Activated CD8-positive, alpha-beta memory T cell treated with anti-CD3 and anti-CD28 coated beads, Interleukin-2, amount 50 U/mL, for 48 hours (primary cell): ENCODE measurements at places on chromosomes 7 and 10.

GRCh38 chr10:95531058-95531809 is 29.9 kb downstream of the SORBS1 start:
- DNase-seq = no peak

GRCh38 chr7:96321658-96322372 is at the start of gene SLC25A13:
SLC25A13 (minus strand) TSS chr7:96322098; CDS start chr7:96321956, 142 bp downstream.
- DNase-seq = peak; percentile 83

DNA sequence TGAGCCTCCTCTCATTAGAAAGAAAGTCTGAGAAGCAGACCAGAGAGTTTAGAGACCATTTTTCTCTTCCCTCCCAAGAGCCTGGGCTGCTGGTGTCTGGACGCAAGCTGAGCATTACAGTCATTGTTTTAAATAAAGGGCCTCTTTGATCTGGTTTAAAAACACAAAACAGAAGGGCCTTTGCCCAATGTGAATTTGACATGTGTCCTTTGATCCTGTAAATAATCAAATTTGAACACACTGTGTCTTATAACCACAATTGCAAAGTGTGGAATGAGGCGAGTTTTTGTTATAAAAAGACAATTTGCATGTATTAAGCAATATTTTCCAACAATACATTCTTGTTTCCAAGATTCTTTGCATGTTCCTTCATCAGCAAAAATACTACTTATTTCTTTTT is 158.5 kb downstream of the C7orf25 start:
- no peak for DNase-seq

DNA sequence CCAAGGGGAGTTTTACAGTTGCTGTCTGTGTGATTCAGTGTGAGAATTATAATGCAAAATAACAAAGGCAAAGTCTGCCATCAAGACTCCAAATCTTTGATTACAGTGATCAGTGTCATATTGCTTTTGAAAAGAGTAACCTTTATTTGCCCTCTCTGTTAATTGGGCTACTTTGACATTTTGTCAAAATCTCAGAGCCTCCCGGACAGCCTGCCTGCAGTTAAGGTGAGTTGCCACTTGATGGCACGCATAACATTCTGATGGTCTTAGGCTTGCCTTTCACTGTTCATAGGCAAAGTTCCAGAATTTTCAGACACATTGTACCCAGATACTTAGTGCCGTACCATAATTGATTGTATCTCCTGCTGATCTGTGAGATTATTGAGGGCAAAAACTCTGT is 253.5 kb downstream of the ABCA13 start:
- no peak for DNase-seq

GRCh38 chr7:31079824-31080511 is 27.9 kb downstream of the ADCYAP1R1 start:
- DNase-seq = no peak

GRCh38 chr10:78437998-78438906 is 404.6 kb downstream of the RPS24 start:
- DNase-seq = no peak

- DNase-seq = no peak
Measured at GRCh38 chr10:47127188-47127785, 172.7 kb upstream of the GDF10 start.

GRCh38 chr10:113319479-113319878 is 233.4 kb upstream of the HABP2 start:
- DNase-seq = no peak

DNA sequence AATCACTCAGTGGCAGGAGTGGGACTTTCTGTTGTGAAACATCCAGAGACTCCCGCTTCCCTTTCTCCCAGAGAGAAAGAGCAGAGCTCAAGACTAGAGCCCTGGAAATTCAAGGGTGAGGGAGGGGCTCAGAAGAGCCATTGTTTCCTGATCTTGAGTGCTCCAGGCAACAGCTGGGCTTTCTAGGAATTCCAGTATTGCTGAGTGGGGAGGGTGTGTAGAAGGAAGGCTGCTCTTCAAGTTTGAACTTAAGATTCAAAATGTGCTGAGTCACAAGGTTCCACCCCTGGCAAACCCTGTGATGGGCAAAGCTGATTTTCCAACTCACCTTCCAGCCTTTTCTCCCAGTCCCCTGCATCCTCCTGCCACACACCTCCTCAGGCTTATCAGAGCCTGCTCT is 42.3 kb upstream of the MSRB2 start:
- DNase-seq = no peak

DNA sequence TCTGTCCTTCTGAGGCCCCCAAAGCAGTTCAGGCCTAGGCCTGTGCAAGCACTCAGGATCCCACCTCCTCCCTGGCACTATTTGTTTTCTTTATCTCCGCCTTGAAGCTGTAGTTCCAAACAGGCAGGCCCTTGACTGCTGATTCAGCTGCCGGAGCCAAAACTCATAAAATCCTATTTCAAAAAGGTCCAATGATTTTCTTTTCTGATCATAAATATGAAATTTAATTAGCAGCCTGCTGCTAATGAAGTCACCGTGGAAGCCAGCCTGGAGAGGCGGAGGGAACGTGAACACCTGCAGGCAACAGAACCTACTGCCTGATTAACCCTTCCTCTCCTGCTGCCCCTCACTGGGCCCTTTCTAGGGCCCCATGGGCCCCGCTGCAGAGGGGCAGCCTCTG is 60.1 kb downstream of the CARD11 start:
- no peak for DNase-seq

- no peak for DNase-seq
Measured at GRCh38 chr7:106070567-106071254, 41.4 kb downstream of the SYPL1 start.

- DNase-seq = no peak
Measured at GRCh38 chr10:93079663-93080349, 6.1 kb downstream of the CYP26A1 start.

DNA sequence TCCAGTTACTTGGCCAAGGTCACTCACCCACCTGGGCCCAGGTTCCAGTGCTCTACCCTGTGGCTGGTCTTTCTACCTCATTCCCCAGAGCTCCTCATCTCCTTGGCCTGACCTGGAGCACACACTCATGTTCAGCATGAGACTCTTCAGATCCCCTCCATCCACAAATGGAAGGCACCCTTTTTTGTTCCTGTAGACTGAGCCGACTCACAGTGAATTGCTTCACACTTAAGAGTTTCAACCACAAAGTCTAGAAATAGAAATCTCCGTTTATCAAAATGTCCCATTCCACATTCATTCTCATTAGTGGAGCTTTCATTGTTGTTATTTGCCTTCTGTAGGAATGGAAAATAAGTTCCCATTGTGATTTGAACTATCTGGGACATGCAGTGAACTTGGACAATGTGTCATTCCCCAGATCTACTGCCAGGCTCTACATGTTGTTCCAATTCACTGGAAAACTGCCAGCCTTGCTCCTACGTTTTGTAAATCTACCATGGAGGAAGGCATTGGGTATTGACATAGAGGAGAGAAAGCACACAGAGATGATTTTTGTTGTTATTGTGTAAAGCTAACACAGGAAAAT is 125.3 kb upstream of the CELF2 start:
- no peak for DNase-seq

- no peak for DNase-seq
Measured at GRCh38 chr10:23439452-23439960, 631 bp downstream of the OTUD1 start.

GRCh38 chr10:121774813-121775212 is 153.0 kb downstream of the ATE1 start:
- no peak for DNase-seq

- DNase-seq = no peak
Measured at GRCh38 chr10:105964009-105964408, 1200.5 kb downstream of the SORCS1 start.

DNA sequence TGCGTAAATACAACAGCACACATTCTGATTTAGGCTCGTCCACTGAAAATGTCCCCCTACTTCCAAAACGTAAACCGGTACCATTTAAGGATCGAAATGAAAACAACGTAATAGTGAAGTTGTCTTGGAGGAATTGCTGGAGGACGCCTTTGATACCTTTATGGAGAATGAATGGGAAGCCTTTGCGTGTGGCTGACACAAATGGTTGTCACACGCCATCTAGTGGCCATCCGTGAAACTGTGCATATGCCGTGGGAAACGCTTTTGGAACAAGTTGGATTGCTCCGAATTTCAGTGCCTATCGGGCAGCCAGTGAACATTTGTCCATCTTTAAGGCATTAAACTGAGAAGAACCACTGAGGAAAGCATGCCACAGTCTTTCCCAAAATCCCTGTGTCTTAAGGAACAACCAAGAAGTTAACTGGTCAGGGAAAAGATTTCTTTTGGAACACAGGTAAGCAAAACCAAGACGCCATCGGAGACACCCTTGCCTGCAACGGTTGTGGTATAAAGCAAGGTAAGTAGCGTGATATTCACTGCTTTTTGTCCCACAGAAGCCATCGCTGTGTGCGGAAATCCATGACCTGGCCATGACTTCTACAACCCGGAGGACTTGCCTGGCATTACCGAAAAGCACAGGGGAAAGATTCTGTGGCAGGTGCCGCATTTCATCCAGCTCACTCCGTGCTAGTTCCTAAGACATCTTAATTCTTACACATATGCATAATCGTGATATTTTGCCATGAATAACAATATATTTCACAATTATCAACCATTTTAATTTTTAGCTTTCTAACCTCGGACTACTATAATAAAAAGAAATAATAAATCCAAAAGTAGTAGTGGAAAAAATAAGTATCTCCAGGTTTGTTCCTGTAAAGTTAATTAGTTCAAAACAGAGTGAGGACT is 100.6 kb downstream of the FAM204A start:
- peak; percentile 86 for DNase-seq

DNA sequence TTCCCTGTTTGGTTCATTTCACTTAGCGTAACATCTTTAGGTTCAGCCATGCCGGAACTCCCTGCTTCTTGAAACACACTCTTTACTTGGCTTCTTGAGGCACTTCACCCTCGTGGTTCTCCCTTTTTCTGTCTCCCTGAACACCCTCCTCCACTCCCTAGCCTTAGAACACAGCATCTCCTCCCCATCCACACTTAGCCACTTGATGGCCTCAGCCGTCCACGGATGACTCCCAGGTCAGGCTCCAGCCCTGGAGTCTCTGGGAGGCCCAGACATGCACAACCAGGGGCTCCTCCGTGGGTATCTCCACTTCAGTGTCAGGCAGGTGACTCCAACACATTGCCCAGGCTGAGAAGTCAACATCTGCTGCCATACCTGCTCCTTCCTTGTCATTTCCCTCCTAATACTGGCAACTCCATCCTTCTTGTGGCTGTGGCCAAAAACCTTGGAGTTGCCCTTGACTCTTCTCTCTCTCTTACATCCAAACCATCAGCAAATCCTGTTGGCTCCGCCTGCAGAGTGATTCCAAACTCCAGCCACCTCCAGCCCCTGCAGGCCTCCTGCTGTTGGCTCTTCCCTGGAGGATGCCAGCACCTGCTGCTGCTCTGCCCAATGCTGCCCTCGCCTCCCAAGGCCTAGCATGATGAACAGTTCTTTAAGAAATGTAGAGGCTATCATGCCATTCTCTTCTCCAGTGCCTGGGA is 8.4 kb upstream of the INMT start:
- no peak for DNase-seq

- DNase-seq = no peak
Measured at GRCh38 chr10:24897326-24897926, 55.0 kb downstream of the PRTFDC1 start.

GRCh38 chr7:138345567-138345966 is 114.5 kb upstream of the TRIM24 start:
- no peak for DNase-seq

DNA sequence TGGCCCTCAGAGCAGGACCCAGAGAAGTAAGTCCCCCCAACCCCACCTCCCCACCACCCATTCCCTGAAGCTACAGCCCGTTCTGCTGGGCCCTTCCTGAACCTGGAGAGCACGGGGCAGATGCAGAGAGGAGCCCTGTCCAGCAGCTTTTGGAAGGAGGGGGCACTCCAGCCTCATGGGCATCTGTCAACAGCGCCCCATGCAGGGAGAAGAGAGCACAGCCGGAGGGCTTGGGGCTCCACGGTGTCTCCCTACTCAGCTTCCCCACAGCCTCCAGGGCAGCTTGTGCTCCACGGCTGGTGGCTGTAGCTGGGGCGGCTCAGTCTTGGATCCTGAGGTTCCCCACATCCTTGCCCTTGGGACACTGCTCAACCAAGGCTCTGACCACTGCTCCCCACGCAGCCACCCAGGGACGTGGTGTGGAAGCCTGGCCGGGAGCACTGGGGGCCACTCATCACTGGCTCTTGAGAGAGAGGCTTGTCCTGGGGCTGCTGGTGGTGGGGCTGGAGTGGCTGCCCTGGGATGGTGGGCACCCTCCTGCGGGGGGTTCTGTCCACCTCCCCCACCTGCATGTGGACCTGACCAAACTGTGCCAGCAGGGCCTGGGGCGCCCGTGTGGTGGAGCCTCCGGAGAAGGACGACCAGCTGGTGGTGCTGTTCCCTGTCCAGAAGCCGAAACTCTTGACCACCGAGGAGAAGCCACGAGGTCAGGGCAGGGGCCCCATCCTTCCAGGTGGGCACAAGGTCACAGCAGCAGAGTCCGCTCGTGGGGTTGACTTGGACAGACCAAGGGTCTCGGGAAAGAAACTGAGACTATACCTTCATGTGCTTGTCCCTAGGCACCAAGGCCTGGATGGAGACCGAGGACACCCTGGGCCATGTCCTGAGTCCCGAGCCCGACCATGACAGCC is 4.5 kb downstream of the PRAP1 start:
- DNase-seq = no peak

- DNase-seq = no peak
Measured at GRCh38 chr10:90665905-90666662, 191.8 kb downstream of the HTR7 start.

GRCh38 chr7:76220185-76221057 is 18.7 kb downstream of the SRRM3 start:
- DNase-seq = no peak

GRCh38 chr7:47190462-47190861 is 391.4 kb downstream of the TNS3 start:
- no peak for DNase-seq

DNA sequence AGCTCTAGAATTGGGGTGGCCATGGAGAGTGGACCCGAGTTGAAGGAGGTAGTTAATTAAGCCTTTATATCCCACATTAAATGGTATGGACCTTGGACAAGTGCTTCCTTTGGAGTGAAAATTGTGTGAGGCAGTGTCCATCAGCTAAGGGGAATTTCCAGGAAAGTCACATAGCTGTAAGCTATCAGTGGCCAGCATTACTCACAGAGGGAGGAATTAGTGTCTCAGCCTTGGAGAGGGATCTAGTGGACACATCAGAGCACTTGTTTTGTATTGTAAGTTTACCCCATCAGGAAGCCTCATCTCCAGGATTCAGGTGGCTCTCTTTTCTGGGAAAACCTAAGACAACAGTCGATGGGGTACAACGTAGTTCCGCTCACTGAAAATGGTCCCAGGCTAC is 416.7 kb downstream of the TFEC start:
- no peak for DNase-seq

- DNase-seq = no peak
Measured at GRCh38 chr7:19872094-19872493, 98.7 kb upstream of the TMEM196 start.

- peak; percentile 49 for DNase-seq
Measured at GRCh38 chr7:158816995-158817394, 12.3 kb downstream of the ESYT2 start.

DNA sequence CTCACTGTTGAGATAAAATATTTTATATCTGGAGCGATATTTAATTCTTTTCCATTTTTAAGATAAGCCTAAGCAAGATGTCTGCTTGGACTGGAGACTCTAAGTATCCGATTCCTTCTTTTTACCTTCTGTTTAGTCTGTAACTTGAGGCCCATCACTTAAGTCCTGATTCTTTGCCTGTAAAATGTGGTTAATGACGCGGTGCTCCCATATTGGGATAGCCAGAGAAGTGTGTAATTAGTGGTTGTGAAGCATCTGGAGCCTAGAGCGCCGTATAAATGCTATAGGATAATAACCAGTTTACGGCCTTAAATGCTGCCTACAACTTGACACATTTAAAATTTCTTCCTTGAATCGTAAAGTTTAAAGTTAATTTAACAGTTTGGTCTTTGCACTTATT is 132.9 kb downstream of the CHN2 start:
- no peak for DNase-seq

GRCh38 chr7:110881721-110882120 is 209.2 kb upstream of the LRRN3 start:
- DNase-seq = no peak
